Dorsolateral prefrontal cortex (tissue), 122 donors: ENCODE measurements at places on chromosomes 11 and 22. TPM values are rescaled to one million over a fixed set of nuclear protein-coding genes. Genes with fewer than 3 reads are reported as not detected.

- DNase-seq: no peak
Measured at GRCh38 chr22:41410311-41410751, 28.6 kb downstream of the TEF start.

DNA sequence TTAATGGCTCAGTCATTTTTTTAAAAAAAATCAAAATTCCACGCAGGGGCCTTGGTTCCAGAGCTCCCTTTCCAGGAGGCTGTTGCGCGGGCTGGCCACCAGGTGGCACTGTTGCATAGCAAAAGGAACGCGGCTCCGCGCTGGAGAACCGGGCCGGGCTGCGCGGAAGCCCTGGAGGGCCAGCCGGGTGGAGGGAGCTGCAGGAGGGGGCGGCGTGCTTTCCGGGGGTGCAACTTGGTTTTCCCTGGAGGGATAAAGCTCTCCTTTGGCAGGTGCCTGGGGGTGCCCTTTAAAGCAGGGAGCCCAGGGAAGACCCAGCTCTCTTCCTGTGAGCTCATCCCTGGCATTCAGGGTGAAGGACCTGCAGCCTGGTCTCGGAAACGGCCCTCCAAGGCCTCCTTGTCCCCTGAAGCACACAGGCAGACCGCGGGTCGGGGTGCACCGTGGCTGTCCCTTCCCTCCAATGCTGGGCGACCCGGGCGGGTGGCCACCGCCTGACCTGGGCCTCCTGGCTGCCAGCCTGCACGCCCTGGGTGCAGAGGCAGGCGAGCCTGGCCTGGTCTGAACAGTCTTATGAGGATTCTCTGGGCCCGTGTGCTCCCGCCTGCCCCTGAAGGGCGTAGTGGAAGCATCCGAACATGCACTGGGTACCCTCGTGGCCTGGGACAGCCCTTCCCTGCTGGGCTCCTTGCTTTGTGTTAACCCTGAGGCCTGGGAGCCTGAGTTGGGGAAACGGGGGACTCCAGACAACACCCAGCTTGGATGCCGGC is 23.4 kb downstream of the KRTAP5-5 start:
- DNase-seq: peak; percentile 89

BAIAP2L2 gene
- 5.4 TPM for total RNA-seq

YPEL1 gene
- total RNA-seq: 35.4 TPM

C11orf86 gene
- total RNA-seq: not detected

- DNase-seq: no peak
Measured at GRCh38 chr11:69321877-69322361, 28.0 kb downstream of the MYEOV start.

GRCh38 chr11:73399159-73399590 is 23.0 kb downstream of the RELT start:
- no peak for DNase-seq

NPAS4 gene
- total RNA-seq: not detected

DNA sequence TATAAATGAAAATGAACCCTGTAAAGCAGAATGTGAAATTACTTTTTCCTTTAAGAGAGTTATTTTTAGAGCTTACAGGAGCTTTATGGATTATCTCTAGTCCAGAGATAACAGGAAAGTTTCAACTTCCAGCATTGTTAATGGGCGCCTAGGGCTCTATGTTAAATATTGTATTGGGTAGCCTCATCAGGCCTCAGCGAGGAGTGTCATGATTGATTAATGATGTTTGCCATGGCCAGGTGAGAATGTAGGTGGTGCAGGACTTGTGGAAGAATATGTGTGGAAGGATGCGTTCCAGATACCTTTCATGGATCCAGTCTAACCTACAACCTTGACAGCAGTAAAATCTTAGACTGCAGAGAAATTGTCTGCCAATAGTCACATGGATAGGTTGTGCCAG is 50.6 kb downstream of the ME3 start:
- no peak for DNase-seq

SCARF2 gene
- total RNA-seq: 4.5 TPM

DNA sequence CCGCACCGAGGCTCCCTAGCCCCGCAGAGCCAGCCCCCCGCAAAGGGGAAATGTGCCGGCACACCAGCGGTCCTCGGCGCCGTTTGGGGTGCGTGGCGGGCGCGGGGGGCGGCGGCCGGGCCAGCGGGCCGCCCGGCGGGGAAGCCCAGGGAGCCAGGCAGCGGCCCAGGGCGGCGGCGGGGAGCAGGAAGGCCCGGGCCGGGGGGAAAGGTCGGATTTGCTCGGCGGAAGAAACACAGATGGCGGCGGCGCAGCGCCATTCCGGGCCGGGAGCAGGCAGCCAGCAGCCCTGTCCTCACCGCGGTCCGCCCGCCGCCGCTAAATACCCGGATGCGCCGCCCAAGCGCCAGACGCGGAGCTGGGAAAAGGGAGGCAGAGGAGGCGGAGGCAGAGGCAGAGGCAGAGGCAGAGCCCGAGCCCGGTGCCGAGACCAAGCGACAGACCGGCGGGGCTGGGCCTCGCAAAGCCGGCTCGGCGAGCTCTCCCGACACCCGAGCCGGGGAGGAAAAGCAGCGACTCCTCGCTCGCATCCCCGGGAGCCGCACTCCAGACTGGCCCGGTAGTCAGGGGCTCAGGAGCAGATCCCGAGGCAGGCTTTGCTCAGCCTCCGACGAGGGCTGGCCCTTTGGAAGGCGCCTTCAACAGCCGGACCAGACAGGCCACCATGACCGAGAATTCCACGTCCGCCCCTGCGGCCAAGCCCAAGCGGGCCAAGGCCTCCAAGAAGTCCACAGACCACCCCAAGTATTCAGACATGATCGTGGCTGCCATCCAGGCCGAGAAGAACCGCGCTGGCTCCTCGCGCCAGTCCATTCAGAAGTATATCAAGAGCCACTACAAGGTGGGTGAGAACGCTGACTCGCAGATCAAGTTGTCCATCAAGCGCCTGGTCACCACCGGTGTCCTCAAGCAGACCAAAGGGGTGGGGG is 2.6 kb upstream of the GCAT start:
- peak; percentile 94 for DNase-seq

DNA sequence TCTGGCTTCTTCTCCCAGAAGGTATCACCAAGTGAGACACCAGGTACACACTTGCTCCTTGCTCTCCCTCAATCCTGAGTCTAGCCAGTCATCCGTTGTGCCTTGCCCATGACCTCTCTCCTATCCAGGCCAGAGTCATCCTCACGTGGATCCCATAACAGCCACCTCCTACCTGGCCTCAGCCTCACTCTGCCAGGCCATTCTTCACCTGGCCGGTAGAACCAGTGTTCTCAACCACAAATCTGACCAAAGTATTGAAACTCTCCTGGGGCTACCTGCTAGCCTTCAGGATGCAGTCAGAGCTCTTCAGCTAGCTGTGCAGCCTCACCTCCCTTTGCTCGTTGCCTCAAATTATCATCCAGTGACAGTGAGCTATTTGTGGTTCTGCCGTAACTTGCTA is 37.7 kb downstream of the CHRDL2 start:
- no peak for DNase-seq

GRCh38 chr11:77530879-77531278 is 57.0 kb upstream of the PAK1 start:
- DNase-seq: no peak

GRCh38 chr22:49305214-49305965 is 522.3 kb downstream of the BRD1 start:
- DNase-seq: peak; percentile 73

FGF4 gene
- total RNA-seq: not detected

DNA sequence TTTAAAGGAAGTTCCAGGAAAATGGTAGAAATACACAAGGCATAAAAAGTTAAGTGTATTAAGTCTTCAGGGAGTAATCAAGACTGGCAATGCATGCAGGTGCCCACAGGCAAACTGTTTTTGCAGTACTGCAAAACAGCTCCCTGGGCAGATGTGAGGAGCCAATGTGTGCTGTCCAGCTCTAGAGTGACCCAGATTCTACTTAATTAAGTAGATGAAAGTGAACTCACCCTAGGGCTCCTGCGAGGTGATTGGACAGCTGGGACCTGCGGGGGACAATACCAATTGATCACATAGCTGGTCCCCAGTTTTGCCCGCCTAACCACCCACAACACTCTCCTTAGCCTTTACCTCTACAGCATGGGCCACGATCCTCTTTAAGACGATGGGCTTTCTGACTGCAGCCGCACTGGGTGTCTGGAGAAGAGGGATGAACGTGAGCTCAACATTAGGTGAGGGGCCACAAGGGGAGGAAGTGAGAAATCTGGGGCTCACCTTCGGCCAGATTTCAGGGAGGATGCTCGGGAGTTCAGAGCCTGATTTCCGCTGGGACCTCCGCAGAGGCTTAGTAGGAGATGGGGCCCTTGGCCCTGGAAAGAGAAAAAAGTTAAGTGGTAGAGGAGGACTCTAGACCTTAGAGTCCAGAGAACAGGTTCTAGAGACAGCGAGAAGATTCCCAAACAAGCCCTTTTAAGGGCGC is 556 bp downstream of the CDCA5 start:
- no peak for DNase-seq

DNA sequence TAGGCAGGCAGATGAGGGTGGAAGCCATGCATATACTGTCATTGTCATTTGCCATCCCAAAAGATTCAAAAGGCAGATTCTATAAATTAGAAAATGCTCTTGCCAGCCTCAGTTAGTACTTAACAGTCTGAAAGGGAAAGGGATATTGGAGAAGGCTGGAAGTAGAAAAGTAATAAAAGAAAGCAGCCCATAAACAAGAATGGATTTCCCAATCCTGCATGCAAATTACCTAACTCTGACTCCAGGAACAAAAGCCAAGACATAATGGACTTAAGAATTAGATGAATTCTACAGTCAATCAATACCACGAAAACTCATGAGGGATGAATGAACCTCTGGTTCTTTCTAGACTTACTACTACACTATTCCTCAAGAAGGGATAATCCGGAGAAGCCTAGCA is 5.9 kb downstream of the PAK1 start:
- DNase-seq: no peak

VWCE gene
- total RNA-seq: 7.9 TPM

KCNJ5 gene
- 1.8 TPM for total RNA-seq

NLRP10 gene
- total RNA-seq: not detected

- DNase-seq: no peak
Measured at GRCh38 chr11:86159581-86159891, 85.0 kb upstream of the EED start.

DNA sequence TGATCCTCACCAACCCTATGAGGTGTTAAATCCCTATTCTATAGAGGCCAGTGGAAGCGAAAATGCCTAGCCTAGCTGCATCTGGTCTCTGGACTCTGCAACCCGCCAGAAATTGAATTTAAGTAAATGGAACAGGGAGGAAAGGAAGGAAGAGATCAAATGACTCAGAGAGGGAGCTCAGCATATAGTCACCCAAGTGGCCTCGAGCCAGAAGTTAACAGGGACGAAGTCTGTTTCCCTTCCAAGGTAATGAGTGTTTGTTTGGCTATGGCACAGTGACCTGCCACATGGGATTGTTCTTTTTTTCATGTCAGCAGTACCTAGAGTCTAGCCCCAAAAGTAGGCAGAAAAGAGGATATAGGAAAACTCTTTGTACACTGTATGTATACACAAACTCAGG is 66.3 kb downstream of the PAK1 start:
- no peak for DNase-seq

SCGB1A1 gene
- total RNA-seq: not detected

UNC93B1 gene
- 8.7 TPM for total RNA-seq

SAA4 gene
- not detected for total RNA-seq

DNA sequence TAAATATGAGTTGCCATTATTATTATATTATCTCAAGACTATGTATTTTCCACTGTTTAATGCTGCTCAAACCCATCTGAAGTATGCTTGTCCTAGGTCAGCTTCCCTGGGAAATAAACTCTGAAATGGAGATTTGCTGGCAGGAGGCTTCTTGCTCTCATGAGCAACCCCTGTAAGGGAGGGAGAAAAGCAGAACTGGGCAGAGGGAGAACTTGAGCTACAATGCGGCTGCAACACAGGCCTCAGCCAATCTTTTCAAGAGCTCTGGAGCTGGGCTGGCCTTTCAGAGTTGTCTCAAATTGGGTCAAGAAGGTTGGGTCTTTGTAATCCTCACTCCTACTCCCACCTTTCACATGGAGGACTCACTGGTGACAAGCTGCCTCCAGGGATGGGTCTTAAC is 412.6 kb downstream of the TENM4 start:
- no peak for DNase-seq

- DNase-seq: no peak
Measured at GRCh38 chr11:114678125-114679036, at the start of gene NXPE2. Gene NXPE2 (plus strand): TSS chr11:114678527. CDS start chr11:114678576, 49 bp downstream.

OR6A2 gene
- total RNA-seq: 1.2 TPM

ZNF214 gene
- 6.7 TPM for total RNA-seq

DNA sequence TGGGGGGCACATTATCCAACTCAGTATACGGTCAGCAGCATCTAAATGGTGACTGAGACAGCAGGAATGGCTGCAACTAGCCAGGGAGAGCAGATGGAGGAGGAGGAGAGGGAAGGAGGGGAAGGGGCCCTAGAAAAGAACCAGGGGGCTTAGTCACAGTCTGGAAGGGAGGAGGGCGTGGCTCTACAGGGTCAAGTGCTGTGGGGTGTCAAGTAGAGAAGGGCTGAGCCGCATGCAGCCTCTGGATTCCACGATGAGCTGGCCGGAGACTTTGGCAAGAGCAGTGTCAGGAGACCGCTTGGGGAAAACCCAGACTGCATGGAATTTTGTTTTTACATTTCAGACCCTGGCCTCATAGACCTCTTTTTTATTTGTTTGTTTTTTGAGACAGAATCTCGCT is 25.8 kb upstream of the PPFIA1 start:
- DNase-seq: no peak

- DNase-seq: no peak
Measured at GRCh38 chr22:38924347-38924952, 33.0 kb upstream of the APOBEC3A start.

OR8D1 gene
- total RNA-seq: not detected

TEX54 gene
- total RNA-seq: not detected

OVOL1 gene
- total RNA-seq: 0.39 TPM

DNA sequence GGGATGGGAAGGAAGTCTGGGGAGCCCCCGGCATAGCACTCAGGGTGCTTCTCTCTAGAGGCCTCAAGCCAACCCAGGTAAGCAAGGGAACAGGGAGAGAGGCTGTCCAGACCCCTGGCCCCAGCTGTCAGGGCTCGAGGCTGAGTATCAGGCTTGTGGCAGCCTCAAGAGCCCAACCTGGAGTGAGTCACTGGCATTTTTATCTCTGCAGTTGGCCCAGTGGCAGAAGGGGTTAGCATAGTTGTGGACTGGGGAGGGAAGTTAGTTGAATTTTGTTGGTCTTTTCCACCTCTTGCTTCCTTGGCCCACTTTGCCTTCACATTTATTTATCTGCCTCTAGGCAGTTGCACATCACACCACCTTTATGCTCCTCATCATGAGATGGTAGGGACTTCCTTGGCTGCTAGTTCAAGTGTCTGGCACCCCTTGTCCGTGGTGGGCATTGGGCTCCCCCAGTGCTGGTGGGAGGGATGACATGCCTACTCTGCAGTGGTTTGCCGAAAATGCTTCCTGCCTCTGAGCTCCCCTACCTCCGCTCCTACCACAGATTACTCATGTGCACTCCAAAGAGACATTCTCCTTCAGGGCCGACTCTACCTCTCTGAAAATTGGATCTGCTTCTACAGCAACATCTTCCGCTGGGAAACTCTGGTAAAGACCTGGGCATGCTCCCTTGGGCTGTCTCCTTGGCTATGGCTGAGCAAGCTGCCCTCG is 60.1 kb downstream of the SCN3B start:
- DNase-seq: no peak

DNA sequence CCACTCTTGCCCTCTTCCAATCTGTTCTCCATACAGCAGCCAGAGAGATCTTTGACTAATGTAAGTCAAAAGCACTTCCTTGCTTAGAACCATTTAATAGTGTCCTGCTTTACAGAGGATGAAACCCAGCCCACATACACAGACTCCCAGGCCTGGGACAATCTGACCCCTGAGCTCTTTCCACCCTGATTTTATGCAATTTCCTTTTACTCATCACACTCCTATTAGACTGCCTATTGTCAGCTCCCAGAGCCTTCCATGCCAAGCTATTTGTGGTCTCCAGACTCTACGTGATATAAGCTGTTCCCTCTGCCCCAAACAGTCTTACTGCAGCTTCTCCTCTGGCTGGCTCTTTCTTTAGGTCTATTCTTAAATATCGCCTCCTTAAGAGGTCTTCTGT is 28.1 kb downstream of the ME3 start:
- DNase-seq: no peak
